ENCODE measurements at places on chromosomes 16 and 17.

DNA sequence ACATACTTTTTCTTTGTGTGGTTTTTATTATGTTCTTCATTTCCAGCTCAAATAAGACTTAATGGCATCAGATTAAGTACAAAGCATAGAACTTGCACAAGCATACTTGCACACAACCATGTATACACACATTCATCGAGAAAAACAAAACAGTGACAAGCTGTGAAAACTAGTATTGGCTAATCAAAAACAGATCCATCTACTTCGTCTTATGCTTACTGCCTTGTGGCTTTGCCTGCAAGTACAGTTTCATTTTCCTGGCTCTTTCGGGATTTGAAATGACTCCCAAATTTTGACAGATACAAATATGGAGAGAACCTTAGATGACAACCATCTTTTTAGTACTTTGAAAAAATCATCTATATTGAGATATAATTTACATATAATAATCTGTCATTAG is 338.3 kb downstream of the BCAS3 start:
- no peak for DNase-seq

- DNase-seq, result no peak
Measured at GRCh38 chr17:37659925-37660324, 16.7 kb upstream of the DDX52 start.

GRCh38 chr16:78990309-78990701 is 610.2 kb downstream of the MAF start:
- DNase-seq, result no peak

GRCh38 chr16:19716183-19716582 is 1.8 kb downstream of the KNOP1 start:
- no peak for DNase-seq

GRCh38 chr17:40219594-40220338 is 662 bp downstream of the WIPF2 start:
- DNase-seq, result peak; percentile 41

- DNase-seq, result no peak
Measured at GRCh38 chr17:8294814-8295316, 335 bp downstream of the SLC25A35 start.

DNA sequence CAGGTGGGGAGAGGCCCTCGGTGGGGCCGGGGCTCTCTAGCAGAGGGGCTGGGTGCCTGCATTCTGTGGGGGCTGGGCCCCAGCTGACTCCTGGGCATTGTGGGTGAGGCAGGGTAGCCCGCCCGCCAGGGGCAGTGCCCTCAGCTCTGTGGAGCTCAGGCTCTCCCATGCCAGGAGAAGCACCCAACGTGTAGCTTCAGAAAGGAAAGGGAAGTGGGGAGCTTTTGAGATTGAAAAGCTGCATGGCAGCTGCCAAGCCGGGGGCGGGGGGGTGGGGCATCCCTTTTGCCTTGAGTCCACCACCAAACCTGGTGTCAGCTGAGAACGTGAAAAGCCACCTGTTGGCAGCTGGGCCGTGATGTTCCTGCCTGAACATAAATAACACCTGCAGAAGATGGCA is 192.1 kb upstream of the CIBAR2 start:
- DNase-seq, result no peak

DNA sequence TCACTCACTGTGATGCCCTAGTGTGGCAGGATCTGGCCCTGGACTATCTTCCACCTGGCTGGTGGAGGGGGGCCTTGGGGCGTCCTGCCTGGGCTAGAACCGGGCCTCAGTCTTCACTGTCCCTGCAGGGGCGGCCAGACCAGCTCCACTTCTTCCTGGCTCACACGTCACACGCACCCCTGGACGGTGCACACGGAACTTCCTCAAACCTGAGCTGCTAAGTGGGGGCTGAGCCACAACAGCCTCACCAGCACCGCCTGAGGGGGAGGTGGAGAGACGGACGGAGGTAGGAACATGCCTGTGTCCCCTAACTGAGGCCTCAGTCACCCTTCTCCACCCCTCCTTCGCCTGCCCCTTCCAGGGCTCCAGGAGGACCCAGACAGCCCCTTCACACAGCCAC is 36.6 kb downstream of the TIMM22 start:
- DNase-seq, result no peak

GRCh38 chr17:49079840-49080663 is 52.5 kb upstream of the B4GALNT2 start:
- no peak for DNase-seq

DNA sequence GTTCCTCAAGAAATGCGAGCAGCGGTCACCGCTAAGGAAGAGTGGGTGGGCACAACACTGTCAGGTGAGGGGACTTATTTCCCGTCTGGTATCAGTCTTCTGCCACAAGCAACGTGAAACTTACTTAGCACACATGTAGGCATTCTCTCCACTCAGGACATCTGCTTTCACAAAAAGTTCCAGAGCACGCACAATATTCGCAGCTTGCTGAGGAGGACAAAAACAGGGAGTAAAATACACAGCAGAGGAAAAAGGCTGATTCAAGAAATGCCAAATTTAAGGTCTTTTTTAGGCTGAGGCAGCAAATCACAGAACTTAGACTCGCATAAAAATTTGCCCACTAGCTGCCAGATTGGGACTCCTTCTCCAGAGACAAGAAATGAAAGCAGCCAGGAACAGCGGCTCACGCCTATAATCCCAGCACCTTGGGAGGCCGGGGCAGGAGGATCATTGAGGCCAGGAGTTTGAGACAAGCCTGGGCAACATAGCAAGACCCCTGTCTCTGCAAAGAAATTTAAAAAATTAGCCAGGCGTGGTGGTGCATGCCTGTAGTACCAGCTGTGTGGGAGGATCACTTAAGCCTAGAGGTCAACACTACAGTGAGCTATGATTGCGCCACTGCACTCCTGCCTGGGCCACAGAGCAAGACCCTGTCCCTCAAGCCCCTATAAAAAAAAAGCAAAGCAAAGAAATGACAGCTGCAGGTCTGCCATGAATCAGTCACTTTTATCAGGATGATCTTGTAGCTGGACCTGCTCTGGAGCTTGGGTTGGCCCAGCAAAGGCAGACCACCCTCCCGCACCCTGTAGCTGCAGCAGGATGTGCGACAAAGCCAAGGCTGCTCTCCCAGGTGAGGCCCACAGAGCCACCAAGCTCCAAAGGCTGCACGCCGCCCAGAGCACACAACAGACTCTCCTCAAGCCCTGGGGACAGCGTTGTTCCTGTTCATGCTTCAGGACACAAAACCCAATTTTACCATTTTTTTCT is 20.5 kb downstream of the USP36 start:
- DNase-seq, result no peak

GRCh38 chr17:226108-227077 is 44.9 kb upstream of the DOC2B start:
- DNase-seq, result no peak

- DNase-seq, result no peak
Measured at GRCh38 chr16:20023190-20023589, 50.5 kb downstream of the GPR139 start.

- no peak for DNase-seq
Measured at GRCh38 chr16:20944861-20945574, 44.4 kb downstream of the LYRM1 start.

- DNase-seq, result no peak
Measured at GRCh38 chr16:81279392-81279791, 35.4 kb upstream of the GAN start.

- peak; percentile 37 for DNase-seq
Measured at GRCh38 chr16:68287276-68288251, 23.2 kb downstream of the SLC7A6OS start.

DNA sequence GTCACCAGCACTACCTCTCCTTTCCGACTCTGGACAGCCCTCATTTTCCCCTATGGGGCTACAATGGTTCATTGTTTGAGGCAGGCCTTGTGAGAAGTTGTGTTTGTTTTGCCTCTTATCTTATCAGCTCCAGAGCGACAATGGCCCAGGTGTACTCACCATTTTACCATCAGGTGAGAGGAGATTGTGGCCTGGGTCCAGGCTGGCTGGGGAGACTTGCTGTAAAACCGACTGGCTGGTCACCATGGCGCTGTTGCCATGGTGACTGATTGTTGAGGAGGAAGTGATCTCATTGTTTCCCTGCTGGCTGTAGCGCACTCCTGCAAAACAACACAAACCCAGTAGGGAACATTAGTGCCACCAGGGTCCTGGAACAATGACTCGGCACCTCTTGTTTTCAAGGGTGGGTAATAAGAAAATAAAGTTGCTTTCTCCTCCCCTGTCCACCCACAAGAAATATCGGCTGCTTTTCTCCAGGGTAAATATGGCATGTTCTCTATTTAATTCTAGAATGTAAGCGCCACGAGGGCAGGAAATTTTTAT is 34.4 kb downstream of the HNF1B start:
- no peak for DNase-seq

- DNase-seq, result no peak
Measured at GRCh38 chr17:53659181-53659580, 163.5 kb upstream of the KIF2B start.

DNA sequence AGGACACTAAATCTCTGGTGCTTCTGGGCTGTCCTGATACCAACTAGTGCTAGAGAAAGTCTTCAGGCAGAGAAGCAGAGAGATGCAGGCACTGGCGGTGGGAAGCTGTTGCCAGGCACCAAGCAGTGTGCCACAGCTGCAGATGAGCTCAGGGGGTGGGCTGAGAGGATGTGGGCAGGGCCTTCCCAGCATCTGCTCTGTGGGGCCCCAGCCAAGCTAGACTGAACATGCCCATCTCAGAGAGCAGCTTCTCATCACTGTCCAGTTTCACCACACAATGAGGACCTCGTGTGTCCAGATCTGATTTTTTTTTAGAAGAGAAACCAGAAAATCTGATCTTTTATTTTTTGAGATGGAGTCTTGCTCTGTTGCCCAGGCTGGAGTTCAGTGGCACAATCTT is 17.1 kb downstream of the PSKH1 start:
- no peak for DNase-seq

DNA sequence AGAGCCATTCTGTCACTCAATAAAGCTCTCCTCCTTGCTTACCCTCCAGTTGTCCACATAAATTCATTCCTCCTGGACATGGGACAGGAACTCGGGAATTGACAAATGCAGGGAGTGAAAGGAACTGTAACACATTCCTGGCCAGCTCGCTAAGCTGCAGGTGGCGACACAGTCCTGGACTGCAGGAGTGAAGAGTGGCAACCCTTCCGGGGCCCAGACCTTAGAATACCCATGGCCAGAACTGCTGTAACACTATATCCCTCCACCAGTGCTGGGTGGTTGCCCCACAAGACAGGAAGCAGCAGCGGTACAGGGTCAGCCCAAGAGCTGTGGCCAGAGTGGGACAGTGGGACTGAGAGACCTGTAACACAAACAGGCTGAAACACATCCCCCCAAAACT is 30.3 kb upstream of the KIF2B start:
- DNase-seq, result no peak

DNA sequence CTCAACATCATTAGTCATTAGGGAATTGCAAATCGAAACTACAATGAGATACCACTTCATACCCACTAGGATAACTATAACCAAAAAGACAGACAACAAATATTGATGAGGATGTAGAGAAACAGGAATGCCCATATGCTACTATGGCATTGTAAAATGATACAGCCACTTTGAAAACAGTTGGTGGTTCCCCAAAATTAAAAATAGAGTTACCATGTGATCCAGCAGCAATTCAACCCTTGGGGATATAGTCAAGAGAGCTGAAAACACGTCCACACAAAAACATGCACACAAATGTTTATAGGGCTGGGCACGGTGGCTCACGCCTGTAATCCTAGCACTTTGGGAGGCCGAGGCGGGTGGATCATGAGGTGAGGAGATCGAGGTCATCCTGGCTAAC is 10.0 kb upstream of the PECAM1 start:
- no peak for DNase-seq

DNA sequence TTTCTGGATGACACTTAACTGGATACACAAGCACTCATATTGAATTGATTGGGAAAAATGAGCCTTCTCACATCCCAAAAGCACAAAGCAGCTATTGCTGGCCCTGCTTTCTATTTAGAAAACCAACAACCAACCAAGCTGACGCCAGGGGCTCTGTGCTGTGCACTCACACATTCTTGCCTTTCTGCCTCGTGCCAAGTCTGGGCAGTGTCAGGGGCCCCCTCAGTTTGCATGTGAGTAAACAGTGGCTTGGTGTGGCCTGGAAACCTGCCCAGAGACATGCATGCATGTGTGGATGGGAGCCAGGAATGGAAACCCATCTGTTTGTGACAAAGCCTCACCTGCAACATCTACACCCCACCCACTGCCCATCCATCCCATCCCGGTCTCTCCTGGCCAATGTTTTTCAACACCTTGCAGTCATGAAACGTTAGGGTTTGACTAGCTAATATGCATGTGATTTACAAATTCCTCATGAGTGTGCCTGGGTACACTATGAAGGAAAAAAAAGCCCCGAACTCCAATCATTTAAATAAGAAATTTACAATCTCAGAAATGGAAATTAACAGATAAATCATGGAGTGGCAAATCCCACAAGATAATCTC is 20.4 kb downstream of the MIEF2 start:
- DNase-seq, result no peak

DNA sequence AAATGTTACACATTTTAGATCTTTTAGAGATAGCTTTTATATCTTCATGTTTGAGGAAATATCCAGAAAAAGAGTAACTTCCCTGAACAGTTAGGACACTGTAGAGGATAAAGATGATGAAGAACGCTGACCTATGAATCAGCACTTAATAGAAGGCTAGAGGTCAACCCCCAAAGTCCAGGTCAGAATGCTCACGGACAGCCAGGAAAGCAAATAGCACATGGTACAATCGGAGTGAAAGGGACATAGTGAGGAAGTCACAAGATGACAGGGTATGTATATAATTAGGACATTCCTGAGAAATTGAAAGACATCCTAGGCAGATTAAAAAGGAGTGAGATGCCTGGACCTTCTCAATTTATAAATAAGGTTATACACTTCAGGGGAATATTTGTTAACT is 55.1 kb upstream of the CNTNAP4 start:
- no peak for DNase-seq

GRCh38 chr16:29809031-29809747 is 2.8 kb upstream of the PRRT2 start:
- DNase-seq, result no peak

DNA sequence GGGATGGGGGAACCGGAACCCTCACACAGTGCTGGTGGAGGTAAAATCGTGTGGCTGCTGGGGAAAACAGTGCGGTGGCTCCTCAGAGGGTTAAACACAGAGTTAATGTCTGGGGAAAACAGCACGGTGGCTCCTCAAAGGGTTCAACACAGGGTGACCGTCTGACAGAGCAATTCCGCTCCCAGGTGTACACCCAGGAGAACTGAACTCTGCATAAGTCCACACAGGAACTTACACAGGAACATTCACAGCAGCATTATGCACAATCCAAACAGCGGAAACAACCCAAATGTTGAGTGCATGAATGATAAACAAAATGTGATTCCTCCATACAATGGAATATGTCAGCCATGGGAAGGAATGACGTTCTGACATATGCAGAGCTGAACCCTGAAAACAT is 51.4 kb downstream of the CCDC57 start:
- no peak for DNase-seq

DNA sequence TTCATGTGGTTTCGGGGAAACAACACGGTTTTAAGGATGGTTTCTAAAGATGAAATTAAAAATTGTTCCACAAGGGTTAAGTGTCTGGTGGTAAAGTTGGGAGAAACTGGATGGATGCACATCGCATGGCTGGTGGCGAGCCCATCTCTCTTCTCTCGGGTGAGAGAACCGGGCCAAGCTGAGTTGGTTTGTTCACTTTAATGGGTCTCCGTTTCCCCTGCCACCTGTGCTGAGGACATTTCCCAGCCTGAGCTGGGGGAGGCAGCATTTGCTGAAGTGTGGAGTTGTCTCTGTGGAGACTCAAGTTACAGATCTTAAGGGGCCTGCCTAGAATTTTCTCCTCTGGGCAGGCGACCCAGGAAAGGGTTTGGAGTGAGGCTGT is 7.9 kb downstream of the FUS start:
- DNase-seq, result no peak

GRCh38 chr16:86723689-86724088 is 145.3 kb downstream of the FOXL1 start:
- no peak for DNase-seq

All from amniotic stem cell (primary cell).